IPS DF 19.7 (cell line): ENCODE measurements at places on chromosomes 12 and 14.

- DNase-seq: no peak
These were observed 9.8 kb upstream of the MCRS1 start for GRCh38 chr12:49577589-49578315.

GRCh38 chr12:117321572-117321971, 39.9 kb downstream of the NOS1 start:
- no peak for DNase-seq

DNA sequence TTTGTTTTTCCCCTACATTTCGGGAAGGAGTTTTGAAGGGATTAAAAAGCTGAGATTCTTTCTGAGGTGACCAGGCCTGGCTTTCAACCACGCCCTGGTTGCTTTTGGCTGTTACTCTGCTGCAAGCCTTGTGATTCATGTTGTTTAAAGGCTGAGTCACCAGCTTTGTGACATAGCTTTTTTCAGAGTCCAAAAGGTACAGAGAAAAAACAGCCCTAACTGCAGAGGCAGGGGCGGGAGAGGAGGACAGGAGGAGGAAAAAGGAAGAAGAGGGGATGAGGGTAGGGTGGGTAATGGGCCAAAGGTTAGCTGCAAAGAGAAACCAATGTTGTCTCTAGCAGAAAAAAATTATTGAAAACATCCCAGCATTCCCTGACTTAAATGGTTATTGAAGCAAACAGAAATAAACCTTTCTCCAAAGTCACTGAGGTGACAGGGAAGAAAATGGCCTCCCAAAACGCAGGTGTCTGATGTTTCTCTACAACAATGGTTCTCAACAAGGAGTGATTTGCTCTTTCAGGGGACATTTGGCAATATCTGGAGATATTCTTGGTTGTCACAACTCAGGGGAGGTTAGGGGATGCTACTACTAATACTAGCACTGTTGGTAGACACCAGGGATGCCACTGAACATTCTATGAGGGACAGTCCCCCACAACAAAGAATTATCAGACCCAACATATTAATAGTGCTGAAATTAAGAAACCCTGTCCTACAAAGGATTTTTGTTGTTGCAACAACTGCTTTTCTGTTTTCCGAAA, 2.1 kb upstream of the UBC start:
- DNase-seq: no peak

DNA sequence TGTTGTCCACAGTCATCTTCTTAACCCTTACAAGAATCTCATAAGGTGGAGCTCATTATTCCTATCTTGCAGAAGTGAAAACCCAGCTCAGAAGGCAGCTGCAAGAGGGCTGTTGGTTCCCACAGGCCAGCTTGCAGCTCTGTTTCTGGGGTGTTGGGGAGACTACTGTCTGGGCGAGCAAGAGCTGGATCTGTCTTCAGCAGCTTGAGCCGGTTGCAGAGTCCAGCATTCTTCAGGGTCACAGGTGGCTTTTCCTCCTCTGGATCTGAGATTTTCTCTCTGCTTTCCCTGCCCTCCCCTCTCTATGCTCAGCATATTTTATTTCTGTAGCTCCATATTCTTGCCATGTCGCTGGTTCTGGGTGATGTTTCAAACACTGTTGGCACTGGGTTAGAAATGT, 87.4 kb downstream of the PAPOLA start:
- no peak for DNase-seq

DNA sequence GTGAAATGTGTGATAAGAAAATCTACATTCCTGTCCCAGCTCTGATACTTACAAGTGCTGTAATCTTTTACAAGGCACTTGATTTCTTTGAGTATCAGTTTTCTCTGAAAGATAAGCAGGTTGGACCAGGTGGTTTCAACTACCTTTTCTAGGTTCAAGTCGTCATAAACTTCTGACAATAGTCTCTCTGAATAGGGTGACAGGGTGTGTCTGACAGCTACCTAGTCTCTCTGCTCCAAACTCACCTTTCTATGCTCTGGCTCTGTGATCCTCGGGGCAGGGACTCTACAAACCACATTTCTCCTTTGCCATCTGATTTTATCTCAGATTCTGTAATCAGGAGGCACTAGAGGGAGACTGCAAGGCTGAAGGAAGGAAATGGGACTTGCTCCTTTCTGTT, 137.7 kb upstream of the SYT1 start:
- DNase-seq: no peak

DNA sequence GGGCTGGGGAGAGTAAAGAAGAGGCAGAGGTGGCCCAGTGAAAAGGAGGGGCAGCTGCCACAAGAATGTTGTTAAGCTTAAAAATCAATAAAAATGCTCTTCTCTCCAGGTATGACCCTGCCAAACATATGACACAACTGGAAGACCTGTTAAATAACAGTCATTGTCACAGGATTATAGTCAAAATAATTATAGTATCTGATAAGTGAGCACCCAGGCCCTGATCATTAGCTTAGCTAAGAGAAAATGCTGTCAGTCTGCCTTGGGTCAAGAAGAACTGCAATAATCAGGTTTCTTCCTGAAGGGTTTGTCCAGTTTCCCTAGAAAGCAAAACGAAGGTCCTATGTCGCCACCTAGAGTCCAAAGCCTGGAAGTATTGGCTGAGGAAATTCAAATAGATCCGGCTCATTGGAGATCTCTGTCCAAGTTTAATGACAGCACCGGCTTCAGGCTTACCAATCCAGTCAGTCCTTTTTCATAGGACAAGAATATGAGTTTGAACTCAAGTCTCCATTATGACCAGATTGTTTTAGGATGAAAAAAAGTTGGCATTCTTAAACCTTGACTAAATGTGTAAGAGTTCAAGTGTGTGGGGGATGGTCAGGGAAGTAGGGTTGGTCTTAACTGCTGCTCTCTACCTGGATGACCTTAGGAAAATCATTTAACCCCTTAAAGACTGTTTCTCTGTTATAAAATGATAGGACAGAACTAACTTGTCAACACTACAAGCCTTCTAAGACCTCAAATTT, 22.5 kb upstream of the NKX2-8 start:
- DNase-seq: peak; percentile 63

GRCh38 chr14:56581041-56581727, 1.6 kb downstream of the TMEM260 start:
- DNase-seq: no peak

DNA sequence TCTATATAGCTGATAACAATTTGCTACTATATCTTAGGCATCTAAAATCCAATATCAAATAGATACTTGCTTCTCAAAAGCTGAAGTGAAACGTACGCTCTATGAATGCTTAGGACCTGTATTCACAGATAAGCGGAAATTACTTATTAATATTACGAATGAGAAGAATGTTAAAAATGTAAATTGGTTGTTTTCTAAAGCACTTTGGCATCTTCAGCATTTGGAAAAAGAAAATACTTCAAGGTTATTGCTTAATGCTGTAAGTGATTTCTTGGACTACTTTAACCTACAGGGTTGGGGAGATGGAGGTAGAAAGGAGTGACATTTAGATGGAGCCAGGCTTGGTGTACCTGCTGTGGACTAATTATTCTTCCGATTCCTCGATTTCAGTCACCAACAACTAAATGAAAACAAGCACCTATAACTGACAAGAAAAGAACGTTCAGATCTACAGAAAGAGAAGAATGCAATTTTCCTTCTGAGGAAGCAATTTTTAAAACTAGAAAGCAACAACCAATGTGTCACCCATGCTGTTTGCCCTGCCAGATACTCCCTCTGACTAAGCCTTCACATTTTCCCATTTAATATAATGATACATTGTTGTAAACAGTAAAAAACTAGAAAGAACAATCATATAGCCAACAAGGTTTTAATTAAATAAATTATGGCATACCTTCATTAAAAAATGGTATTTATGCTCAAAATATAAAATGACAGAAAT, 49.3 kb downstream of the SLC25A21 start:
- no peak for DNase-seq

GRCh38 chr12:47900131-47901062, 4.4 kb downstream of the VDR start:
- no peak for DNase-seq

- DNase-seq: no peak
These were observed 477.0 kb downstream of the TMEM121 start for GRCh38 chr14:106003351-106003750.

DNA sequence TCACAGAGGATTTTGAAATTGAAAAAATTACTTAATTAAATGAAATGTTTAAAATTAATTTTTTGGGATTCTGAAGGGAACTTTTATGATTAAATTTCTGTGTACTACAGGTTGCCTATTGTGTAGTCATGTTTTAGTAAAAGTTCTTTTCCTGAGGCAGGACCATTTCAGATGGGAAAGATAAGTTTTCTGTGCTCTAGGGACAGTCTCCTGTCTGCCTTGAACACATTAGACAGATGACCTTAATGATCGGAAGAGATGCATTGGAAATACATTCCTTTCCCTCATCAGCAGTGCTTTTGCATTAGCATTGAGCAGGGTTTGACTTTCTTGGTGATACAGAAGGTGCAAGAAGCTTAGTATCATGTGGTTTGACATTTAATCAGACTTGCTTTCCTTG, 28.1 kb downstream of the CRADD start:
- no peak for DNase-seq

DNA sequence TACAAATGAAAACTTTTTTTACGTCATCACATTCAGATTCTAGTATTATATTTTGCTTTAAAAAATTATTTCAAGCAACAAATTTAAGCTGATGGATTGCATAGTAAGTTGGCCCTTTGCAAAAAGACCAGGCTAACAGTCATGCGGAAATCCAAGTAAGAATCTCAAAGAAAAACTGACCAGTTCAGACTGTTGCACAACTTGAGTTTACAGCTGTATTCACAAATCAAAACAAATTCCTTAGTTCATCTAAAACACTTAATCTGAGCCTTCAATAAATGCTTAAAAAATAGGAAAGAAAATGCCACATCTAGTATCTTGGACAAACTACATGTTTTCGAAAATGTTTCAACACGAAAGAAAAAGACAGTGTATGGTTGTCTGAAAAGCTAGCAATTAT, 847 bp downstream of the CCDC59 start:
- DNase-seq: no peak

GRCh38 chr14:59427653-59428580, 37.3 kb downstream of the GPR135 start:
- no peak for DNase-seq

- DNase-seq: no peak
These were observed 9.4 kb upstream of the GPR68 start for GRCh38 chr14:91253795-91254323.

- DNase-seq: no peak
These were observed 41.5 kb downstream of the CHGA start for GRCh38 chr14:92964124-92965109.

GRCh38 chr12:38477340-38478090, 160.9 kb downstream of the ALG10B start:
- DNase-seq: no peak

DNA sequence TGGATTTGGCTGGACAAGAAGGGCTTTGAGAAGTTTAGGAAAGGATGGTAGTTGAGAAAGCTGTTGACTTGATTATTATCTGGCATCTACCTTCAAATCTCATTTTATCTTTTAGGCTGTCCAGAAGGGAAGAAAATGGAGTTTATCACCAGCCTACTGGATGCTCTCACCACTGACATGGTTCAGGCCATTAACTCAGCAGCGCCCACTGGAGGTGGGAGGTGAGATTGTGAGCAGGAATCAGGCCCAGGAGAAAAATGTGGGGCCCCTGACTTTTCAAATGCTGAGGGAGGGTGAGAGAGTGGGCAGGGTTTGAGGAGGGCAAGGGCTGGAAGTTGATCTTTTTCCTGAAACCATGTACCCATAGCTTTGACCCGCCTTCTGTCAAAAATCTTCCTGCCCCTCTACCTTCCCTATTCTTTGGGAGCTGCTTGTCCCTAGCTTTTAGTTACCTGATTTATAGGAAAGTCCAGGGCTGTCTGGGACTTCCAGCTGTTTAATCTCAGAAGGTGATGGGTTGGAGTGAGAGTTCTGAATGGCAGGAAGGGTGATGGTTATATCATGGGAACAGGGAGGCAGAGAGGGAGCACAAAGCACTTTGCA, 134.2 kb downstream of the SMOC1 start:
- no peak for DNase-seq

- no peak for DNase-seq
These were observed 716.7 kb upstream of the TMEM132C start for GRCh38 chr12:127550271-127550670.

GRCh38 chr12:11837216-11837934, 187.9 kb downstream of the ETV6 start:
- no peak for DNase-seq

DNA sequence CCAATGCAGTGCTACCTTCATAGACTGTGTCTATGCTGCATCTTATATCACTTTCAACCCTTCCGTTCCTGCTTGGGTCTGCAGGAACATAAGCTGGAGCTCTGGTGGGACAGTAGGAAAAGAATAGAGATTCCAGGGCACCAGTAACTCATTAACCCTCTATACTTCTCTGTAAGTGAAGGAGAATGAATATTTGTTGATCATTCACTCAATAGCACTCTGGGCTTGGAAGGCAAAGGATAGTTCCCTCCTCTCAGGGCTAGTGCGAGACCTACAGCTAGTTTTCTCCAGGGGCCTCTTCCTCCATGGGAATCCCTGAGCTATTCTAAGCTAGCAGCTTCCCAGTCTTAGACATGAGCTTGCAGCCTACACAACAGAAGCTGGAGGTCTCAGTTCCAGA, 84.7 kb downstream of the BMP4 start:
- DNase-seq: no peak

GRCh38 chr12:4975574-4975973, 65.9 kb downstream of the KCNA1 start:
- DNase-seq: no peak

DNA sequence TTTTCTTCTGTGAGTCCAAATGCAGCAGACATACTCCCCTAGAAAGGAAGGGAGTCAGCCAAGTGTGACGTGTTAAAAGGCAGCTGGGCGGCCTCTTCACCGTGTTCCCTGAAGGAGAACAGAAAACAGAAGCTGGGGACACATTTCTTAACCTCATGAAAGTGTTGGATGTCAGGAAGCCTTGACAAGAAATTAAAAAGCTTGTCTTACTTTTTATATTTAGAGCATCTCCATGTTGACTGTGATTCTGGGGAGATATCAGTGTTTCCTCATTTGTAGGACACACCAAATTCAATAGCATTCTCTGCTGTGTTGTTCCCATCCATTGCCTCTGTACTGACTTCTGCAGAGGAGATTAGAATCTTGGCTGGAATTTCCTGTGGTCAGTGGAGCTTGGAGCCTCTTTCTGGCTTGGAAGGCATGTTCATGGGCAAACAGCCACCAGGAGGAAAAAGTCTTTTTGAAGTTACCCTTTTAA, 93.7 kb downstream of the RMST start:
- no peak for DNase-seq

DNA sequence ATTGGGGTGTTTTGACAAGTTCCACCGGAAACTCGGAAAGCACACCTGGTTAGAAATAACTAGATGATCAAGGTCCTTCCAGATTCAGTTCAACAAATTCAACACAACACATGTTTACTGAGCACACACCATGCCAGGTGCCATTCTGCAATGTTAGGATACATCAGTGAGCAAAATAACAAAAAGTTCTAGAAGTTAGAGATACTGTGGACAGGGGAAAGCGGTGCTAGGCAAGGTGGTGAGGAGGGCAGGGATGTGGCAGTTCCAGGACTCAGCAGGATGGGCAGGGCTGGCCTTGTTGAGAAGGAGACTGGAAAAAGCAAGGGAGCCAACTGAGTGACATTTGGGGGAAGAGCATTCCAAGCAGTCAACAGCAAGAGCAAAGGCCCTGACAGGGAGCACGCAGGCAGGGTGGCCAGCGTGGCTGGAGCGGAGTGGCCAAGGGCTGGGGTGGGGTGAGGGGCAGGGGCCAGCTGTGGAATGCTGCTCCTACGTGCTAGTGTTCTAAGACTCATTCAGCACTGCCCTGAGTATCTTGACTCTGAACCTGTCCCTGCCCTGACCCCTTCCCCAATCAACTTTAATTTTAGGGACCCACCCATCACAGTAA, 19.4 kb upstream of the FAIM2 start:
- DNase-seq: no peak

GRCh38 chr14:65107200-65107599, 4.9 kb upstream of the MAX start:
- no peak for DNase-seq

GRCh38 chr12:131755305-131756113, 44.6 kb downstream of the SFSWAP start:
- peak; percentile 59 for DNase-seq
